ENCODE measurements at places on chromosomes 3 and 15. TPM values are rescaled to one million over a fixed set of nuclear protein-coding genes. Genes with fewer than 3 reads are reported as not detected.

Gene CFAP44
- 10.7 TPM for total RNA-seq

Gene LRRC34
- 8.1 TPM for total RNA-seq

Gene MOBP
- not detected for total RNA-seq

Gene MUSTN1
- 1.3 TPM for total RNA-seq

Gene SQOR
- total RNA-seq, result 66.8 TPM

- no peak overlapping the region for H3K27ac ChIP-seq
- no peaks in the 10 kb centered on the region for H3K27me3 ChIP-seq
- H3K4me3 ChIP-seq, result no peak overlapping the region
Measured at GRCh38 chr3:71695000-71695482, 30.2 kb downstream of the EIF4E3 start.

DNA sequence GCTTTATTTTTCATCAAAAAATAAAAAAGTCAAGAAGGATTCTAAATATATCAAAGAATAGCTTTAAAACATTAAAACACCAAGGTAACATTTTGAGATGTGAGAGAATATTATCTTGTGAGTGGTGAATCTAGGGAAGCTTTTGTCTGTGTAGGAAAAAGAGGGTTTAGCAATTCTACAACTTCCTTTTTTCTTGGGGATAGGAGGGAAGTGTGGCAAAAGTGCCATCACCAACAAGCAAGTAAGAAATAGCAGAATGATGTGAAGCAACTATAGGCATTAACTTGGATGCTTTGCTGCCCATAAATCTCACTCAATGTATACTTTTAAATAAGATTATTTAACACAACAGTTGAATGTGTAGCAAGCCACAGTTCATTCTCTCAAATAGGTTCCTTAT lies 57.8 kb upstream of the SUCLG2 start:
- H3K4me3 ChIP-seq, result no peak overlapping the region
- H3K4me1 ChIP-seq, result peaks cover 1% of the 10 kb centered on the region

GRCh38 chr3:197338586-197338985 lies 40.2 kb upstream of the DLG1 start:
- DNase-seq, result no peak
- H3K27ac ChIP-seq, result no peak overlapping the region
- H3K4me3 ChIP-seq, result no peak overlapping the region
- no peaks in the 10 kb centered on the region for H3K36me3 ChIP-seq

DNA sequence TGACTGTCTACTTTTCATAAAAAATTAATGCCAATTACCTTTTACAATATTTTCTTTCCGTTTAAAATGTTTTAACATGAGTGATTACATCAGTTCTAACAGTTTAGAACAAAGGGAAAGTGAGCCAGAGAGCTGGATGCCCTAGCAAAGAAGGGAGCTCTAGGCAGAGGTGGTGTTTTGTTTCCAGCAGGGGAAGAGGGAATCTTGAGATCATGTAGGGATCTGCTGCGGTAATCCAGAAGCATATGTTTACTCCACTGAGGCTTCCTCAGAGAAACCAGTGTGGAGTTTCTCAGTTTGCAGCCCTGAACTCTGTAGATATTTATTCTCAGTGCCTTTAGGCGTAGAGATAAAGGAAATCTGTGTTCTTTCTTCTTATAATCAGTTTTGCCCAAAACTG lies 399.3 kb downstream of the NLGN1 start:
- no peak overlapping the region for H3K4me3 ChIP-seq
- DNase-seq, result no peak
- H3K36me3 ChIP-seq, result no peaks in the 10 kb centered on the region
- H3K27me3 ChIP-seq, result no peaks in the 10 kb centered on the region
- no peak overlapping the region for H3K27ac ChIP-seq

Measured in activated naive CD8-positive, alpha-beta T cell treated with anti-CD3 and anti-CD28 coated beads, Interleukin-2, amount 10 ng/mL, durations not matched to agents 7 days and 5 days (primary cell).